Astrocyte of the spinal cord (primary cell): ENCODE measurements at places on chromosomes 4 and X.

DNA sequence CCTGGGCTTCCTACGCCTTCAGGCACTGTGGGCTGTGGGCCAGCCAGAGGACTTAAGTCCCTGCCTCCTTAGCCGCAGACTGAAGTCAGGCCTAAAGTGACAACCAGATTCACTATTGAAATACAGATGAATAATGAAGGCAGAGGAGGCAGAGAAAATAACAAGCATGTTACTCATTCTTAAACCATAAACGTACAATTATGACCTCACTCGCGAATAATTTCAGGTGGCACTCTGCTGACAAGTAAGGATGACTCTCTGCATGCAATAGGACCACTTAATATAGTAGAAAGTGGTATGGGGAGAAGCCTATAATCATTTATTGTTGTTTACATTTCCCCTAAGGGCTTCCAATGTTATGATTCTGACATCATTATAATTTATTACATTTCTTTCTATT lies 409.2 kb upstream of the FGF13 start:
- DNase-seq, result peak; percentile 6

- peak; percentile 37 for DNase-seq
Observed at GRCh38 chr4:153205757-153206156, 1.5 kb downstream of the TRIM2 start.

DNA sequence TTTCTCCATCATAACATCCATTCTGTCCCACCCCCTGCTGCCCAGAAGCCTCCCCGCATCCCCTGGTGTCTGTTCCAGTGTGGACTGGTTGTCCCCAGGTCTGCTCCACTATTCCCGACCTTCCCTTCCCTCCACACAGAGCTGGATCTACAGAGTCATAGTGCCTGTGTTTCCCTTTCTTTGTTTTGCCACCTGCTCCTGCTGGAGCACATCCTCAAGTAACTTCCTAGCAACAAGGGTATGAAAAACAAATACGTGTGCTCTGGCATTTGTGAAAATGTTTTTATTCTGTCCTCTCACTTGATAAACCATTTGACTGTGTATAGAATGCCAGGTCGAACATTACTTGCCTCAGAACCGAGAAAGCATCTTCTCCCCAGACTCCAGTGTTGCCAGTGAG lies 29.9 kb upstream of the ADRA2C start:
- no peak for DNase-seq

GRCh38 chr4:98565681-98566301 lies 92.6 kb downstream of the TSPAN5 start:
- no peak for DNase-seq

DNA sequence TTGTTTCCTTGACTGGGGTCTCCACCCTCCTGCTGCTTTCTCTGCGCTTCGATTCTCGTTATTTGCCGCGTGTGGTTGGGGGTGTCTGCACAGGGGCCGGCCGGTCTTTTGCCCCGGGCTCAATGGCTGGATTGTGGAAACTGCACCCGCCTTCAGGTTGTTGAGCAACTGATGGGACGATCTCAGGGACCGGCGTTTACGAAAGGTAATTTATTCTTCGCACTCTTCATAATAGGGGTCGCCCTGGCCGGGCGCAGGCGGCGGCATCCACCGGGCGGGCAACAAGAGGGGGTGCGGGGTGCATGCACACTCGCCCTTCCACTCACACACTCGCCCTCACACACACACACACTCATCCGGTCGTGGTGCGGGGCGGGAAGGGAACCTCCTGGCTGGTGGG lies 1.4 kb downstream of the ADGRL3 start:
- no peak for DNase-seq

- no peak for DNase-seq
Observed at GRCh38 chr4:2781911-2782310, 11.0 kb upstream of the SH3BP2 start.

- DNase-seq, result peak; percentile 32
Observed at GRCh38 chr4:147596377-147596776, 20.8 kb upstream of the TMEM184C start.

- no peak for DNase-seq
Observed at GRCh38 chrX:20414066-20414465, 147.4 kb upstream of the RPS6KA3 start.

DNA sequence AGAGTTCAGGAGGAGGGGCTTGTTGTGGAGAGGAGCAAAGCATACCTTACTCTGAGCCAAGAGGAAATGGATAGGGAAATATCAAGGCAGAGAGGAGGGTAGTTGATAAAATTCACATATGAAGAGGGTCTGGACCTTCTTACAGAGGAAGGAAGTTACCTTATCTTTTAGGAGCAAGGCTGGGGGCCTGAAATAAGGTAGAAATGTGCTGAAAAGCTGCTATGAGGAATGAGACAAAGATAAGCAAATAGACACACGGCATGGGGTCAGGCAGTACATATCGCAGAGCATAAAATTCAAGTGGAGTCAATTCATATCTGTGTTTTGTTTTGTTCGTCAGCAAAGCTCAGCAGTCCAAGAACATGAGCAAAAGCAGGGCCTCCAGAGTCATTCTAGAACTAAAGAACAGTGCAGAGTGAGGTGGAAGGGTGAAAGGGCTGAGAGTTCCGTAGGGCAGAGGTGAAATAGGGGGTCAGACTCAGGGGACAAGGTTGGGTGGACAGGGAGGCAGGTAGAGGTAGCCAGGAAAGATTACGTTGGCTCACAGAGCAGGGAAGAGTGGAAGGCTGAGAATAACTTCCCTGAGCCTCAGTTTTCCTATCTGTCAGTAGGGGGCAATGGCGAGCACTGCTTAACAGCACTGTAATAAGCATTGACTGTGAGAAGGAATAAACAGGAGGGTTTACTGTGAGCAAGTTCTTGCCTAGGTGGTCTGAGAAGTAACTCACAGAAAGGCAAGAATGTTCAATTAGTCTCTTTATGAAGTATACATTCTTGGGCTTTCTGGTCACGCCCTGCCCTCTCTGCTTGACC lies 9.2 kb downstream of the VSIG4 start:
- DNase-seq, result no peak

GRCh38 chr4:24799544-24800324 lies 4.4 kb downstream of the SOD3 start:
- DNase-seq, result no peak

DNA sequence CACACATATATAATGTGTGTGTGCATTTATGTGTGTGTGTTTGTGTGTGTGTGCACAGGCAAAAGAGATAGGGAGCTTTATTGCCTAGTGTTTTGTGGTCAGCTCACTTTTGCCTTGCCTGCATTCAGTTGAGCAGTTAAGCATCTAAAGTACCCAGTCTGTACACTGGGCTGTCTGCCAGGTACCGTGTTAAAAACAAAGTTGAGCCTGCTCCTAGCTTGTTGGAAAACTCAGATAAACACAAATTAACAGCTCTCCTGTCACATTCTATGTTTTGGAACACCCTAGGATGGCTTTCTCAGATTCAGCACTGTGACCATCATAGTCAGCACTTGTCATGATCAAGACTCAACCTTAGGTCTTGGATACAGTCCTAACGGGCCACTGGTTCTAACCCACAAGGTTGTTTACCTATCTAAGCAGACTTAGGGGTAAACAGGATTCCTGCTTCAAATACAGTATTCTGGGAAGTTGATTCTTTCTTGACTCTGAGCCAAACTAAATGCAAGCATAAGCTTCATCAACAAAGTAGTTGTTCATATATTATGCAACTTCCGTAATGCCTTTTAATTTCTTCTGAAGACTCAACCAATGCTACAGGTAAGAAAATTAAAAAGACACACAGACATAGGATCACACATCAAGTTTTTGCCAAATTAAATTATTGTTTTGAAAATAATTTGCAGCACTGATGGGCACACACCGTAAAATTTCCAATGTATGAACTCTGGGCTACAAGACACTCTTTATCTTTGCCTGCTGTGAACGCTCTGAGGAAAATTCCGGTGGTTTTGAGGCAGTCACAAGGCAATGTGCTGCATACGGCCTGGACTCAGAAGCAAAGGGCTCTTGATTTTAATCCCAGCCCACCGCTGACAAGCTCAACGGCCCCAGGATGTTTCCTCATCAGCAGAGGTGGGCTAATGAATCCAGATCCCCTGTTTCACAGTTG lies 11.3 kb upstream of the CD99 start:
- DNase-seq, result peak; percentile 67

- no peak for DNase-seq
Observed at GRCh38 chr4:16029886-16030285, 53.9 kb downstream of the PROM1 start.

DNA sequence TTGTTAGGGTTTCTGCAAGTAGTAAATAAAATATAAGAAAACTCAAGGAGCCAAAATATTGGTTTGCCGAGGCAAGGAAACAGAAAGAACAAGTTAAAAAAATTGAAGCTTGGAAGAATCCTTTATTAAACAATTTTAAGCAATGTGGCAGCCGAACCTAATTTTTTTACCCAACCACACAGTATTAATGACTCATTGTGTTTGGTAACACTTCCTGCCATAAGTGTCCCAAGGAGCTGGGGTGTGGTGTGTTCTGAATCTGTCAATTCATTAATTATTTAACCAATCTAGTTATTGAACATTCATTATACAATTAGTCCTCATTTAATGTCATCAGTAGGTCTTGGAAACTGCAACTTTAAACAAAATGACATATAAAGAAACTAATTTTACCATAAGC lies 19.3 kb upstream of the CPE start:
- DNase-seq, result no peak

- DNase-seq, result no peak
Observed at GRCh38 chr4:181618896-181619295, 624.3 kb upstream of the TENM3 start.

DNA sequence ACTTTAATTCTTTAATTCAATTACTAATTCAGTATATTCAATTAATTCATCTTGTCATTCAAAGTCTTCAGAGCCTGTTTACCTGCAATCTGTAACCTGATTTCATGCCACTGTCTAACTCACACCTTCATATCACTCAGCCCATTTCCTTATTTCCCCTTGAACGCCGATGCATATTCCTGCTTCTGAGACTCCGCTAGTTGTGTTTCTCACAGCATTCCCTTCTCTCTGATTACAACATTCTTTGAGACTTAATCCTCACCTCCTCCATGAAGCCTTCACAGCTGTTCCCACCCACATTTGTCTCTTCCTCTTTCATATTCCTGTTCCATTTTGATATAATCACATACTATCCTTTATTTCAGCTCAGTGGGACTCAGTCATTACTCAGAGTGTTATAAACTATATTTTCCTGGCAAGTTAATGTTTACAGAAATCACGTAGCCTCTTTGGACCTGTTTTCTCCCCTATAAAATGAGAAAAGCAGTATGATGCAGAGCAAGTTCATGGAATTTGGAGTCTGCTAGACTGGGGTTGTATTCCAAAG lies 69.0 kb downstream of the MAP9 start:
- no peak for DNase-seq

GRCh38 chr4:17898553-17899055 lies 87.8 kb downstream of the NCAPG start:
- no peak for DNase-seq

- peak; percentile 19 for DNase-seq
Observed at GRCh38 chr4:151991884-151992167, 231.0 kb upstream of the GATB start.

- no peak for DNase-seq
Observed at GRCh38 chr4:7970361-7970946, 30.8 kb upstream of the AFAP1 start.

DNA sequence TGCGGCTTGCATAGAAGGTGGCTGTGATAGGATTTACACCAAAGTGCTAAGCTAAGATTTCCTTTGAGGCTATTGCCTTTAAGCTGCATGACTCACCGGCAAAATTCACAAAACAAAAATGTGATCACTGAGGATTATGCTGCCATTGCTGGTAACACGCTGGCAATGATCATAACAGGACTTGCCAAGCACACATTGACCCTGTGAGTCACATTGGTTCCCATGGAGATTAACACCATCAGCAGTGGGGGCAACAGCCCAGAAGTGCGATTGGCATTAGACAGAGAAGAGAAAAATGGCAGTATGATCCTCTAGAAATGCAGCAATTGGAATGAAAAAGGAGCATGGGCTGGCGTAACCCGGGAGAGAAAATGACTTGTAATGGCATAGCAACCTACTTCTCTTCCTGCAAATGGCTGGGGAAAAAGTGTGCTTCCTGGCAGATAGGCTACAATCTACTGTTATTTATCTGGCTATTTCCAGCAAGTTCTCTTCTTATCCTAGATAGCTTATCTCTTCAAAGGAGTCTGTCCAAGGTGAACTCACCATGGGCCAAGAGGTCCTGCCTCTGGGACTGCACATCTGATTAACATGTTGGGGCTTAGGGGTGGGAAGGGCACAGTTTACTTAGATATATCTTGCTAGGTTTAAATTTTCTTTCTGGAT lies 314.2 kb upstream of the IGFBP7 start:
- DNase-seq, result peak; percentile 95

DNA sequence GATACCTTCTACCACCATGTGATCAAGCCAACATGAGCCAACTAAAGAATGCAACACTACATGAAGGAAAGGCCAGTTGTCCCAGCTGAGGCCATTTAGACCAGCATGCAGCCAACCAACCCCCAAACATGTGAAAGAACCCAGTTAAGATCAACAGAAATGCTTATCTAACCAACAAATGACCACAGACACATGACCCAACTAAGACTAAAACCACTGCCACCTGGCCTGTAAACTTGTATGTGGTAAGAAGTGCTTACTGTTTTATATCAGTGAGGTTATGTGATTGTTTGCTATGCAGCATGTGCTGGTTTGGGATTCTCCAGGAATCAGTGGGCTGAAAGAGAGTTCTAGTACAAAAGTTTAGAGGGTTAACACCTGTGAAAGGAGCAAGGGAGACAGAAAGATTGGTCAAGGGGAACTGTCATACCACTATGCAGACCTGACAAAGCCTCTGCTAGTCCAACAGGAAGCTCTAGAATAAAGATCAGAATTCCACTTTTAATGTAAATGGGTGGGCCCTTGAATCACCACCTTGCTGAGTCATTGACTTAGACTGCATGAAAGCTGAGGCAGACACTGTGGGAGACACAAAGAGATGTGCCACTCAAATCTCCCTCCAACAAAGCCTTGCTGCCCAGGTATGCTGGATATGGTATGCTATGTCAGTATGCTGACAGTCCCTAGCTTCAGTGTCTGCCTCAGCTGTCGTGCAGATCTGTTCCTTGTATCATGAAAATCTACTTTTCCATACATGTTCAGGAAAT lies 6.1 kb upstream of the SH3D19 start:
- DNase-seq, result peak; percentile 45

GRCh38 chr4:111405989-111406388 lies 739.3 kb upstream of the FAM241A start:
- DNase-seq, result no peak

DNA sequence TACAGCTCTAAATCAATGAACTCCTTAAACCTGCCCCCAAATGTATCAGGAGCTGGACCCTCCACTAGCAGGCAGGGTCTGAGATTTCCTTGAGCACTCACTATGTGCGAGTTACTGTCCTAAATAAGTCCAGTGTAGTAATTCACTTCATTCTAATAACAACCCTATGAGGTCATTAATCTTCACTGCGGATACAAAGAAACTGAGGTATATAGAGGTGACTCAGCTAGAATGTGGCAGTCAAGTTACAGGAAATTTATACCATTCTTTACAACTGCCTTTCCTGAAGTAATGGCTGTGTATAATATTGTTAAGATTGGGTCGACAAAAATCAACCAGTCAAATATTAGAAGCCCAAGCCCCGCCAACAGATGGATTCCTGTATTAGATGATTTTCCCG lies 473.9 kb upstream of the FTHL17 start:
- DNase-seq, result peak; percentile 30
